ENCODE measurements at places on chromosomes 1 and 21.
A peak's percentile ranks its signal among the peaks of the same experiment; 100 is the strongest.

DNA sequence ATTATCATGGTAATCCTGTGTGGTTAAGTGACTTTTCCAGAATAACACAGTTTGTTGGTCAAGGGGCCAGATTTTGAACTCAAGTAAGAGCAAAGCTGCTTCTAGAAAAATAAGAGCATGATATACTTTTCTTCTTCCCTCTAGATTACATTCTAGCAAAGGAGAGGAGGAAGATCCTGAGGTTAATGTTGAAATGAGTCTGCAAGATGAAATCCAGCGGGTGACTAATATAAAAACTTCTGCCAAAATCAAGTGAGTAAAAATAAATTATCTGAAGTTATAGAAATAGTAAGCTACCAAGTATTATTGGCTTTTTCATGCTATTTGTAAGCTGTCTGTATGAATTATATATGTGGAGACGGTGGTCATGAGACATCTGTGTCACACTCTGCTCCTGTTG is 12.8 kb downstream of the WDR3 start:
- DNase-seq = peak; percentile 25

GRCh38 chr1:231340328-231341013 is 2.4 kb downstream of the SPRTN start:
- no peak for DNase-seq

DNA sequence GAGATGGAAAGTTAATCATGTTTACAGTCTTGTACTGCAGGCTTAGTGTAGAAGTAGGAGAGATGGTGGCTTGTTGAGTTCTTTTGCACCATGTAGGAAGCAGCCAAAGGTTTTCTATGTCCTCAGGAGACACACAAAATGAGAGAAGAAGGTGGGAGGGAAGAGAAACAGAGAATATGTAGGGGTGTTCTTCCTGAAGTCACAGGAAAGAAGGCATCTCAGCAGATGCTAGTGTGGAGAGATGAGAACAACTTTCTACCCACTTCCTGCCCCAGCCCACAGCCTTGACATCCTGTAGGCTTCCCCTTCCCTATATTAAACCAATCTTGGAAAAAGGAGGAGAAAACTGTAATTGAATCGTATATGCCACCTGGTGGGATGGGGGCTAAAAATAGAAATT is 217.0 kb downstream of the S1PR1 start:
- no peak for DNase-seq

DNA sequence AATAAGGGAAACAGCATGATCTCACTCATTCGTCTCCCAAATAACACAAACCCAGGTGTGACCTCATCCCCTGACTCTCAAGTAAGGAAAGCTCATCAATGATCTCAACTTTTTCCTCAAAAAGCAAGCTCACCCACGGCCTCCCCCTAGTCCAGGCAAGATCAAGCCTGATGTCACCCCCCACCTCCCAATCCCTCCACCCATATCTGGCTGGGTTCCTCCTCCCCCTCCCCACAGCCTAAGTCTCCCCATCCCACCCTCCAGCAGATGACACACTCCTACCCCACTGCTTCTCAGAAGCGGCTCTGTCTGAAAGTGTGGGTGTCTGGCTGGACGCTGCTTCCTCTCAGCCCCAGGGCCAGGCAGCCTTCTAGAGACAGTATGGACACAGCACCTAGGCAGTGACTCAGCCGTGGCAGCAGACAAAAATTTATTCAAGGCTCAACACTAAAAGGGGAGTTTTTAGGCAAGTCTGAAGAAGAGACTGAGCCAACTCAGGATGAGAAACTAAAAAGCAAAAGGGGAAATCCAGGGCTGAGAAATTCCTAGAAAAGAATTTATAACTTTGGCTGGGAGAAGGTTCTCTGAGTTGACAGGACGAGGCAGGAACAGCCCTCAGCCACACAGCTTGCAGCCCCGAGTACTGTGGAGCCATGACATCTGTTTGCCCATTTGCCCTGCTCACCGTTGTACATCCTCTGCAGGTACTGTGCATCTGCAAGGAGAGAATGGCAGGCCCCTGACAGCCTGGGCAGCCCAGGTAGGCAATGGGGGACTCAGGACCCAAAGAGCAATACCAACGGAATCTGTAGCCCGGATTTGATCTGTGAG is 81.6 kb upstream of the LRRC8D start:
- peak; percentile 65 for DNase-seq

- DNase-seq = no peak
These were observed 223.4 kb upstream of the FMN2 start for GRCh38 chr1:239868058-239868832.

- DNase-seq = peak; percentile 94
These were observed 20.0 kb upstream of the ALDH4A1 start for GRCh38 chr1:18922319-18922726.

DNA sequence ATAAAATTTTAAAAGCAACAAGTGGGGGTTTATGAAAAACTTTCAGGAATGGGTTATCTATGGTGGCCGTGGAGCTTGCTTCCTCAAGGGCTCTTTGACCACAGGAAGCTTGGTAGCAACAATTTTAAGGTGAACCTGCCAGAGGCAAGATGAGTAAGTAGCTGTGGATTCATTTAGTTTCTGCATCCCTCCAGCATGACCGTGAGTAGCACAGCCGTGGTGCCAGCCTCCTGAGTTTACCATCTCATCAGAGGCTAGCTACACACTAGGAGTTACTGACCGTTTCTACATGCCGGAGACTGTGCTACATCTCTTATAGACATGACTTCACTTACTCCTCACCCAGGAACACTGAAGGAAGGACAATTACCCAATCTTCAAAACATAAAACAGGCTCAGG is 30.1 kb upstream of the PLEKHG5 start:
- no peak for DNase-seq

- DNase-seq = no peak
These were observed 44.1 kb upstream of the TSPAN2 start for GRCh38 chr1:115133440-115133839.

- no peak for DNase-seq
These were observed 4.8 kb downstream of the CTH start for GRCh38 chr1:70415882-70416281.

- DNase-seq = peak; percentile 53
These were observed 1.9 kb downstream of the RUSC1 start for GRCh38 chr1:155322571-155322952.

DNA sequence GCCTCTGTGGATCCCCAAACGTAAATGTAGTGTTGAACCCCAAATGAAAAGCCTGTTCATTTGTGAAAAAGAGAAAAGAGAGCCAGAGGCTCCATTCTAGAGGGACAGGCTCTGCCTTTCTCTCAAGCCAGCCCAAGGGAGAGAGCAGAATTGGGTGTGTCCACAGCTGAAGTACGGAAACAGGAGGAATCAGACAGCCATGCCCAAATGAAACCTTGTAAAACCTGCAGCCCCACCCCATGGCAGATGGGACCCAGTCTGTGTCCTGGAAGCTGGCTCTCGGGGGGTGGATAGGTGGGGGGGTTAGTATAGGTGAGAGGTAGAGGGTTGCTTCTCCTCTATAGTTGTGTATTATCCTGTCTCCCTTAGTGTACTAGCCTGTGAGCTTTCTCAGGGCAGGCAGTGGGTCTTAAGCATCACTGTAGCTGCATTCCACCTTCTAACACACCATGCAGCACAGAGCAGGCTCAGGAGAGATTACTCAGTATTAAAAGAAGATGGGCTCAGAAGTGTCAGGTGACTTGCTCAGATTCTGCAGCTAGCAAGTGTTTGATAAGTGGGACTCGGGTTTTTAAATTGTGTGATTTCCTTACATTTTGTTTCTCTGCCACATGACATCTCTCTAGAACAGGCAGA is 67.4 kb upstream of the SIPA1L2 start:
- no peak for DNase-seq

GRCh38 chr1:236543065-236543669 is 19.4 kb downstream of the LGALS8 start:
- DNase-seq = no peak

- DNase-seq = no peak
These were observed 6.6 kb upstream of the MED18 start for GRCh38 chr1:28322194-28322593.

- DNase-seq = no peak
These were observed 113.9 kb upstream of the COL6A1 start for GRCh38 chr21:45867671-45868081.

- DNase-seq = no peak
These were observed 792.8 kb downstream of the ADGRL2 start for GRCh38 chr1:82593561-82593960.

- no peak for DNase-seq
These were observed 91.6 kb downstream of the ASH1L start for GRCh38 chr1:155471026-155471425.

DNA sequence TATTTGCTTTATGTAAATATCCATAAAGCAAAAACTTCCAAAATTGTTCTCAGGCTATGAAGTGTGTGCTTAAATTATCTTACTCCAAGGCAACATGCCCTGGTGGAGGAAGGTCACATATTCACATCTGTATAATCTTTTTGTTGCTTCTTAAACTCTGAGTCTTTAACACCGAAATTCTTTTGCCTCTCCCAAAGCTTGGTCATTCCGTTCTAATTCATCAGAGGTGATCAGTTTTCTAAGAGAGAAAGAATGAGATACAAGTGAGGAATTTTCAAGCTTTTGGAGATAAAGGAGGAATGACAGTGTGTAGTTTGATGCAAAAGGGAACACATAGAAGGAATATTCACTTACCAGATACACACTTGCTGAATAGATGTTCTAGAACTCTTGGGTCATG is 561.7 kb downstream of the LTN1 start:
- DNase-seq = no peak

DNA sequence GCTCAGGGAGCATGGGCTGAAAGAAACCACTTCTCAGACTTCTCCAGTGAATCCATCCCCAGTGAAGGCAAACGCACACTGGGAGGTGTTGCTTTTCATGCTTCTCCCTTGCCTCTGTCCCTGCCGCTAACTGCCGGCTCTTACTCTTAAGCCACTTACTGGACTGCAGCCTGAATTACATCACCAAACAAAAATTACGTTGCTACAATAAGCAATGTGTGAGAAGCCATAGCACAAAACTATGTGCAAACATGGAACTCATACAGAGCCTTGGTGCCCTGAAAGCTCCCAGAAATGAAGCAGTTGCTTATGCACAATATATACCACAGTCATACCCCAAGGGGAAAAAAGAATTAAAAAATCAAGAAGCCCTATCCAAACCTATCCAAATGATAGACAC is 375.2 kb downstream of the KCNH1 start:
- DNase-seq = no peak

- no peak for DNase-seq
These were observed 30.7 kb downstream of the PPP2R5A start for GRCh38 chr1:212315907-212316306.

- peak; percentile 61 for DNase-seq
These were observed 100.5 kb upstream of the HMGB4 start for GRCh38 chr1:33763406-33763805.

DNA sequence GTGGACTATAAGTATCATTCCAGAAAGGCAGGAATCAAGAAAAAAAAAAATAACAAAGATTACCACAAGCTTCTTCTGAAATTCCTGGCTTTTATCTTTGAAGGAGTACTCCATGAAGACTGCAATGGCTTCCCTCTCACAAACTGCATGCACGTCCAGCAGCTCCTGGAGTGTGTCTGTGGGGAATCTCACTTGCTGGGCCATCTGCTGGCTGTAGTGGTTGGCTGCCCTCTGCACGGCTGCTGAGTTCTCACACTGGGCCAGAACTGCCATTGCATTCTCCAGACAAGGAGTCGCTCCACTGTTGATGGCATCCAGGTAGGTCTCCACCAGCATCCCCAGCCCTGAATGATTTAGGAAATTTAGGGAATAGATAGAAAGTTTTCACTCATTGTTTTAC is 23.3 kb upstream of the GBP2 start:
- peak; percentile 18 for DNase-seq

DNA sequence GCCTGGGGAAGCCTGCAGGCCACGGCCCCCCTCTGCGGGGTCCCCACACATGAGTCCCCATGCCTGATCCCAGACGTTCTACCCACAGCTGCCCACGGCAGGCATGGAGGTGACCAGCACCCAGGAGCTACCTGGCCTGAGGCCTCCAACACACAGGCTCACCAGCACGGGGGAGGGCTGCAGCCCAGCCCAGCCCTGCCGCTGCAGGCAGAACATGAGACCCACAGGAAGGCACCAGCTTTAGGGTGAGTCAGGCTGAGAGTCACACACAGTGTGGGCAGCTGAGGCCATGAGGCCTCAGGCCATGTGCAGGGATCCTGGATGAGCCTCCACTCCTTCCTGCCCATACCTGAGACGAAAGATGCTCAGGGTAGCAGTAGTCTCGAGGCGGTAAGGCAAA is 121.1 kb downstream of the PSMG1 start:
- no peak for DNase-seq

GRCh38 chr1:156402331-156403020 is 33.5 kb downstream of the RHBG start:
- no peak for DNase-seq

DNA sequence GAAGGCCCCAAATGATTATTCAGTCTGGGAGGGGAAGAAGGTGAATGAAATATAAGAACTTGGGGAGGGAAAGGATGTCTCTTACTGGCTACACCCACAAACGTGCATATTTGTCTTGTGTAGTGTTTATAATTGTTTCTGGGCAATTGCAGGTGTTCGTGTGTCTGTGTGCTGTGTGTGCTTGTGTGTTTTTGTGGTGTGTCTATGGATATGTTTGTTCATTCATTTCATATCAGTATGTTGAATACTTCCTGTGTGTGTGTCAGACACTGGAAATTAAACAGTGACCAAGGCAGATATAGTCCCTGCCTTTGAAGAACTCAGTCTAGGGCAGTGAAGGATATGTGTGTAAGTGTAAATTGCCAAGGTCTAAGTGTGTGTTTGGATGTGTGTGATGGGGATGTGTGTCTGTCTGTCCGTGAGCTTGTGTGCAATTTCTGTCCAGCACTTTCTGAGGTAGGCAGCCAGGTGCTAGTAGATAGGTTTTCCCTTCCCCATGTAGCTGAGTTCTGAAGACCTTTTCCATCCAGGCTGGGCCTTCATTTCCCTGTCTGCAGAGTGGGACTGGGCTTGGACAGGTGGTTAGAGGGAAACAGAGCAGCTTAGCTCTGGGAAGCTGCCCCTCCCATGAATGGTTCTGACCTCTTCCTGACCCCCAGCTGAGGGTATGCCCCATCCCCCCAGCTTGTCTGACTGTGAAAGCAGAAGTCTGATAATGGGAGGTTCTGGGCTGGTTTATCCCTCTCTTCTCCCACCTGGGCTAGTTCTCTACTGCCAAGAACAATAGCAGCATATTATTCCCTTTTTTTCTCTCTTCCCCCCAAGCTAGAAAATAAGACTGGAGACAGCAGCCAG is 3.8 kb downstream of the AGO1 start:
- DNase-seq = no peak

DNA sequence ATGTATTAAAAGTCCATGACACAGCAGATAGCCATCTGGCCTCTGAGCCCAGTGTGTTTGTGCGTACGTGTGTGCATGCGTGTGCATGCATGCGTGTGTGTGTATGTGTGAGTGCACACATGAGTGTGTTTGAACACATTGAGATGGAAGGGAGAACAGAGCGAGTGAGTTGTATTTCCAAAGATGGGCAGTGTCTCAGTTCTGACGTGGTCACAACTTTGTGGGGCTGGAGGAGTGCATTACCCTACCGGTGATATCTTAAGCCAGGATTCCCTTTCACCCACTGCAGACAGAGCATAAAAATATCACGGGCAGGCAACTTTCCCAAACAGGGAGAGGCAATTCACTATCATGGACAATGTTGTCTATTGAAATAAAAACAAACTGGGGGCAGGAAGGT is 27.8 kb downstream of the IRF2BP2 start:
- no peak for DNase-seq

- no peak for DNase-seq
These were observed 1.6 kb downstream of the PCAT6 start for GRCh38 chr1:202812176-202813026.
